Fibroblast of skin of right biceps (primary cell): ENCODE measurements at places on chromosomes 16 and 17.

GRCh38 chr17:77025781-77026180, 115.0 kb upstream of the SEC14L1 start:
- no peak for DNase-seq

- no peak for DNase-seq
These were observed 9.9 kb downstream of the METTL22 start for GRCh38 chr16:8631373-8631772.

DNA sequence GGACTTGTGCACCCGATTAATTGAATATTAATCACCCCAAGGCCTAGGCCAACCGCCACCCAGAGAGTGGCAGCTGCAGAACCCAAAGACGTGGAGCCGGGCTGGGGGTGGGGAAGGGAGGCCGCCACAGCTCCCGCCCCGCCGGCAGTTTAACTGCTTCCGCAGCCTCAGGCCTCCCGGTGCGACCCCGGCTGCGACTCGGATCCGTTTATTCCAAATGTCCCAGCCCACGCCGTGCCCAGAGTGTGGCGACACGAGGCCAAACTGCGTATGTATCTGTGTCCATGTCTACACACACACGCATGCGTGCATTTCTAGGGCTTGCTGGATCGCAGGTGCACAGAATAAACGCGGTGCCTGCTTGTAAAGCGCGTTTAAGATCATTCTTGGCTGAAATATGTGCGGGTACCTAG, 802 bp upstream of the TOB1 start:
- DNase-seq: peak; percentile 59

DNA sequence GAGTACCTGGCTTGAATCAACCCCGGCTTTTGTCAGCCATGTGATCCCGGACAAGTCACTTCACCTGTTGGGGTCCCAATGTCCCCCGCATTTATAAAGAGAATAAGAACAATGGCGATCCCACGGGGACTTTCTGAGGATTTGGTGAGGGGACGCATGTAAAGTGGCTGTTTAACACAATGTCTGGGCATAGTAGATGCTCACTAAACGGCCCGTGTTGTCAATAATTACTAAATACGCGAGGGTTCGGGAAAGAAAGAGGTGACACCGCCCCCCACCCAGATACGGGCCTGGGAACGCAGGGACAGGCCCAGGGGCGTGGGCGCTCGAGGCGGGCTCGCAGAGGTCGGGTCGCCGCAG, 1.8 kb downstream of the SYNGR3 start:
- DNase-seq: no peak

- DNase-seq: no peak
These were observed 159.7 kb upstream of the CDH11 start for GRCh38 chr16:65281586-65281985.

- no peak for DNase-seq
These were observed 3.8 kb downstream of the CRYM start for GRCh38 chr16:21274172-21274726.

DNA sequence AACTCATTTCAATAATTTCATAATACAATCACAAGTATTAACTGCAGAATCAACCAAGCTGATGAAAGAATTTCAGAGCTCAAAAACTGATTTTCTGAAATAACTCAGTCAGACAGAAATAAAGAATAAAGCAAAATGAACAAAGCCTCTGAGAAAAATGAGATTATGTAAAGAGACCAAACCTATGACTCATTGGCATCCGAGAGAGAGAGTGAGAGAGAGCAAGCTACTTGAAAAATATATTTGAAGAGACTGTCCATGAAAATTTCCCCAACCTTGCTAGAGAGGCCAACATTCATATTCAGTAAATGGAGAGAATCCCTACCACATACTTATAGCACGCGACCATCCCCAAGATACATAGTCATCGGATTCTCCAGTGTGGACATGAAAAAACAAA, 1376.4 kb downstream of the CDH11 start:
- peak; percentile 38 for DNase-seq

- no peak for DNase-seq
These were observed 44.9 kb downstream of the MBTD1 start for GRCh38 chr17:51214920-51215319.

DNA sequence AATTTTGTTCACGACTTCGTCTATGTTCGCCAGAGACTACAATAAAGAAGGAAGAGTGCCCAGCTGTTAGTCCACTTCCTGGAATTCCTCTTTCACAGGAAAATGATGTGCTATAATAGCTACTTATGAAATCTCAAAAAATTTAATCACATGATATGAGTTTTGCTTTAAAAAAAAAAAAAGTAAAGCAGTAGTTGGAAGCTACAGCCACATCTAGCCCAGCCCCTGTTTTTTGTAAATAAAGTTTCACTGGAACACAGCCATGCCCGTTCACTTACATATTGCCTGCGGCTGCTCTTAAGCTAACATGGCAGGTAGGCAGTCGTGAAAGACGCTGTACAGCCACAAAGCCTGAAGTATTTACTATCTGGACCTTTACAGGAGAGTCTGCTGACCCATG, 15.3 kb downstream of the VPS53 start:
- no peak for DNase-seq

- no peak for DNase-seq
These were observed 12.0 kb downstream of the LRRC37B start for GRCh38 chr17:32019228-32019627.

DNA sequence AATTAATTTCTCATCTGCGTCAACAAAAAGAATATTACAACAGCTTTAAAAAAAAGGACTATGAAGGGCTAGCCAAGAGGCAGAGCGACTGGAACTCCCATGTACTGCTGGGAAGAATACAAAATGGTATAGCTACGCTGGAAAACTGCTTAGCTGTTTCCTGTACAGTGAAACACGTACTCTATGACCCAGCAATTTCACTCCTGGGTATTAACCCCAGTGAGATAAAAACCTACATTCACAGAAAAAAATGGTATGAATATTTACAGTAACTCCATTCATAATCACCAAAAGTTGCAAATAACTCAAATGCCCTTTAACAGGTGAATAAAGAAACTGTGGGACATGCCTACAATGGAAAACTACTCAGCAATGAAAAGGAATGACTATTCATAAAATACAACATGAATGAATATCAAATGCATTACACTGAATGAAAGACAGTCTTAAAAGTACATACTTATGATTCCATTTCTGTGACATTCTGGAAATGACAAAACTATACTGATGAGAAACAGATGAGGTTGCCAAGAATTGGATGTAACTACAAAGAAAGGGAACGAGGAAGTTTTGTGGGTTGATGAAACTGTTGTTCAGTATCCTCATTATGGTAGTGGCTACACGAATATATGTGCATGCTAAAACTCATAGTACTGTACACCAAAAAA, 27.6 kb downstream of the CMTM4 start:
- peak; percentile 89 for DNase-seq

GRCh38 chr17:79715098-79715942, 15.4 kb upstream of the ENPP7 start:
- DNase-seq: no peak

GRCh38 chr16:1341495-1342420, 8.3 kb downstream of the BAIAP3 start:
- no peak for DNase-seq

DNA sequence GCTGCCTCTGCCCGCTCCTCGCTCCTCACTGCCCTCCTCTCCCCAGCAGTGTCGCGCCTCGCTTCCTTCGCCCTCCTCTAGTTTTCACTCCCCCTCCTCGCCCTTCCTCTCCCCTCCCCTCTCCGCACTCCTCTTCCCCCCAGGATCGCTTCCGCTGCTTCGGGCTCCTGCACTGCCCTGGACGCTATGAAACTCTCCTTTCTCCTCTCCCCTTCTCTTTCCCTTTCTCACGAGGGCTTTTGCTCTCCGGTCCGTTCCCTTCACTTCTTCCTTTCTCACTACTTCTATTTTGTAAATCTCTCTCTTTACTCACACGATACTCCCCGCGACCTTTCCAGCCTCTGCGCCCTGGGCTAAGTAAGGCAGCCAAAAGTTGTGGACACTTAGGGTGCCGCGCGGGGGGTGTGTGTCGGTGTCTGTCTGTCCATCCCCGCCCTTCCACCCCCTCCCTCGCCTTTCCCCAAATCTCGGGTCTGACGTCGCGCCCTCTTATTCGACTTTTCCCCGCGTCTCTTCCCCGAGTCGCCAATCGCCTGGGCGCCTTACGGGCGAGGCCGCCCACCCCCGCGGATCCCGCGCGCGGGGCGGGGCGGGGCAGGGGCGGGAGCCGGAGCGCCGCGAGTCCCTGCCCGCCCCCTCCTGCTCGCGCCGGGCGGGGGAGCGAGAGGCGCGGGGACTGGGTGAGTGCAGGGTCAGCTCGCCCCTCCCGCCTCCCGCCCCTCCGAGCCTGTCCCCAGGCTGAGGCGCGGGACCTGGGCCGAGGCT, at the start of gene IRX3:
TSS of gene IRX3 (minus strand) at position 422 of the 765 bp plus-strand sequence. CDS start 737 bp downstream, outside the sequence.
- DNase-seq: peak; percentile 96

GRCh38 chr16:21620592-21620991, 21.2 kb downstream of the METTL9 start:
- DNase-seq: no peak

- no peak for DNase-seq
These were observed 580.3 kb upstream of the CA10 start for GRCh38 chr17:52738791-52739190.
